ENCODE measurements at places on chromosomes 7 and 10.

- DNase-seq, result no peak
These were observed 4.6 kb downstream of the STEAP2 start for GRCh38 chr7:90216080-90216674.

GRCh38 chr7:99313204-99313573 lies 12.5 kb upstream of the ARPC1A start:
- DNase-seq, result peak; percentile 20

DNA sequence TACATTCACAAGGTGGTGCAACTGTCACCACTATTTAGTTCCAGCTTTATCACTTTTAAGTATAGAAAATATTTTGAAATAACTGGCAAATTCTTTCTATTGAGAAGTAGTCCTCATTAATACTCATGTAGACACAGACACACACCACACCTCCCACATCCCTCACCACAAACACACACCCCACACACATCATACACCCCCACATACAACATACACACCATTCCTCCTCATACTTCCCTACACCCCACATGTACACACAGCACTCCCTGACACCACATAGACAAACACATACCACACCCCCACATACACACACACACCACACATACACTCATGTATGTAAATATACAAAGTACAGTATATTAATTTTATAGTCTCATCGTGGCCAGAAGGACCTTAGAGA lies 178.8 kb downstream of the LRMDA start:
- DNase-seq, result no peak

DNA sequence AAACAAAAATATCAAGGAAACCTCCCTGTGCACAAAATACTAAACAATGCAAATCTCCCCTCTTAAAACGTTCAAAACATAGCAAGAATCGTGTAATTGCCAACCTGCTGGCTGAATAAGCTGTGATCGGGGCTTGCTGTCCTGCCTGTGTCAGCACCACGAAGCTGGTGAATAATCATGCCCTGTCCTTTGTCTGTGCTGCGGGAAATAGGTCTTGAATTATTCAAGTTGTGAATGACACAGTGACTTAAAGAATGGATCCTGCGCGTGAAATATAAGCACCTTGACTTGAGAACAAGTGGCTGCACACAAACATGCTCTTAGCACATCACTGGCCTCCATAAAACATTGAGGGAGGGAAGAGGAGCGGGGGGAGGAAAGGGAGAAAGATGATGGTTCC lies 130.2 kb downstream of the OAT start:
- peak; percentile 22 for DNase-seq

DNA sequence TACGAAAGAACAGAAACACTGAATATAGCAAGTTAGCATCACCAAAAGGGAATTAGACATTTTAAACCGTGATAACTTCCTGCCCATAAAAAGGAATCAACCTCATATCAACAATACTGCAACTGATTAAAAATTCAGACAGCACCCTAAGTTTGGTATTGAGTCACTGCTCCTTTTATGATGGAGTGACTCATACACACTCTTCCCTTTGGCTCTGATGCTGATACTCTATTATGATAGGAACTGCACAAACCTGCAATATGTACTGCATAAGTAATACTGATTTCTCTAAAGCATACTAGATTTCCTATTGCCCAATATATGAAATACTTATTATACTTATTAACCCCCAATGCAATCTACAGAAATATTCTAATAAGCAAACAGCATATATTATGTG lies 118.7 kb downstream of the PARD3 start:
- no peak for DNase-seq

- DNase-seq, result no peak
These were observed 139.6 kb downstream of the CDH23 start for GRCh38 chr10:71536332-71536731.

- peak; percentile 79 for DNase-seq
These were observed 5.6 kb downstream of the BTBD16 start for GRCh38 chr10:122276611-122277208.

- no peak for DNase-seq
These were observed 87.5 kb downstream of the ANKRD7 start for GRCh38 chr7:118312051-118312450.

DNA sequence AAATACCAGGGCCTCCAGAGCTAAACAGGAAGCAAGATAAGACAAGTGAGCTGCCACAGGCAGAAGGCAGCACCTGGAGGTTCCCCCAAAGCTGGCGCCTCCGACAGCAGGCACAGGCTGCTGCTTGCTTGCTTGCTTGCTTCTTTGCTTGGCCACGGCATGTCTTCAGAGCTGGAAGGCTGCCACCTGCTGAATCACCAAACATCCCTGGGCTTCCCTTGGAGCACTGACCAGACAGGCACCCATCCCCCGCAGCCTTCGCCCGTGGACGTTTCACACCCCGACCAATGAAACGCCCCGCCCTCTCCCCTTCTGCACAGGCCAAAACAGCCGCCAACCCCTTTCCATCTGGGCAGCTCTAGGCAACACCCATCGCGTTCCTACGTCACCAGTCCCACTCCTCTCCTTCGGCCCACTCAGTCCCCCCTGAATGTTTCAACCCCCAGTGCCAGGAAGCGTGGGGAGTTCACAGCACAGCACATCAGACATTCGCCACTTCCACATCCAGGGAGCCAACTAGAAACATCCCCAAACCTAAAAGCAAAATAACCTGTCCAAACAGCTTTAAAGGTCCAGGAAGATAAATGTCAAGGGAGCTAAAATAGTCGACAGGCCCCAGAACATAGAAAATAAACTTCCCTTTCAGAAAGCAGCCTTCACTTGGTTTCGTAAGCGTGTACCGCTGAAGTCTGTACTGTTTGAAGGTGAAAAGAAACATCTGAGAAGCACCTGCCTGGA lies 1.6 kb downstream of the SGMS1 start:
- peak; percentile 87 for DNase-seq

DNA sequence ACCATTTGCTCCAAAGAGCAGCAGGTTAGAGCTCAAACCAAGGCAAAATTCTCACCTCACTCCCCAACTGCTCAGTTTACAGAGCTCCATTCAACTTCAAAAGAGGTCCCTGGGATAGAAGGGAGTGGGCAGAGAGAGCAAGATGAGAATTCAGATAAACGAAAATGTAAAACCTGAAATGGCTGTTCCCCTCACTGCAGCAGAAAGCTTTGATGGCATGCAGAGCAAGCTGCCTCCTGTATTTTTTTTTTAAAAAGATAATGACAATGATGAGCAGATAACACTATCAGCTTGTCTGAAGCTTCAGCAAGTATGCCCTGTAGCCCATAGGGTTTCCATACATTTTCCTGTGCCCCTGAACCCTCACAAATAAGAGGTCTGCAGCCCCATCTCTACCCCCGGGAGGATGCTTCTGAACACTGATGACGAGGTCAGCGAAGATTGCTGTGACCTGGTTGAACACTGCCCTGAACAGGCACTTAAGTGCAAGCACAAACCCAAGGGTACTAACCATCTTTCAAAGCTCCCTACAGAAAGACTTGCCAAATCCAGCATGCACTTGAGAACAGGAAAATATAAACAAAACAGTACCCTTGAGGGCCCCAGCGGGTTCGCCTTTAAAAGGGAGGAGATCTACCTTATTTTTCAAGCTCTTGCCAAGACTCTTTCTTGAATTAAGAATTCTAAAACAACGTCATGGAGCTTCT lies 81.3 kb downstream of the GLI3 start:
- DNase-seq, result peak; percentile 85

DNA sequence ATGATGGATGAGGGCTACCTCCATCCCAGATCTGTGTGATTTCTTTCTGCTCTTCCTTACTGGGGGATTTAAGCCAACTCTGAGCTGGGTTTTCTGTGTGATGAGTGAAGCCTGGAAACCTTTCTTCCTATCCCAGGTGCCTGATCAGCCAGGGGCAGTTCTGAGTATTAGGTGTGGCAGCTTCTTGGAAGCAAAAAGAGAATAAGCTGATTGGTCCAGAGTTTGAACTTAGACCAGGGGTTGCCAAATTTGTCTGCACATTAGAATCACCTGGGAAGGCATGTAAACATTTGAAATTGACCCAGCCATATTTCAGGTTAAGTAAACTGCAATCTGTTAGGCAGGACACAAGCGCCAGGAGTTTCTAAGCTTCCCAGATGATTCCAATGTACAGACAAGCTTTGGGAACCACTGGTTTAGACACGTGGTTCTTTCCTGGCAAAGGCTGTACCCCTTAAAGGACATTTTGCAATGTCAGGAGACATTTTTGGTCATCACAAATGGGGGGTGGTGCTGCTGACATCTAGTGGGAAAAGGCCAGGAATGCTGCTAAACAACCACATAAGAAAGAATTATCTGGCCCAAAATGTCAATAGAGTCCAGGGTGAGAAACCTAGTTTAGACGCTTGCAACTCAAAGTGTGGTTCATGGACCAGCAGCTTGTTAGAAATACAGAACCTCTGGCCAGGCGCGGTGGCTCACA lies 160.5 kb upstream of the GHITM start:
- no peak for DNase-seq

GRCh38 chr10:59655309-59655708 lies 54.3 kb downstream of the SLC16A9 start:
- no peak for DNase-seq

- DNase-seq, result peak; percentile 56
These were observed 76.8 kb upstream of the RPA3 start for GRCh38 chr7:7795203-7795602.

Measured in islet precursor cell (in vitro differentiated cells).